Right lobe of liver (tissue), 6 donors: ENCODE measurements at places on chromosomes 2 and 18.

DNA sequence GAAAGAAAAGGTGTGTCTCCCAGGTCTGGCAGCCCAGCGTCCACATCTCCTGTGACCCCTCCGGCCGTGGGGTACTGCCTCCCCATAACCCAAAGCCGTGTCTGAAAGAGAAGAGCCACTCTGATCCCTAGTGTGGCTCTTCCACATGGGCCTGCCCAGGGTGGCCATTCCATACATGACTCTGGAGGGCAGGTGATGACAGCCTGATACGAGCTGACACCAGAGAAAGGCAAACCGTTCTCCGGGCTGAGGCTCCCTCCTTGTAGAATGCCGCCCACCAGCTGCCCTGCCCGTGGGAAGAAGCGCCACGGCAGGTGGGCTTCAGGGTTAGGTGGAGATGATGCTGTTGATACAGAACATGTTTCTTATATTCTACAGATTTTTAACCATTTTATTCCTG is 451.6 kb upstream of the SALL3 start:
- no peak overlapping the region for H3K4me3 ChIP-seq
- no peaks in the 10 kb centered on the region for H3K27me3 ChIP-seq
- DNase-seq: no peak

DNA sequence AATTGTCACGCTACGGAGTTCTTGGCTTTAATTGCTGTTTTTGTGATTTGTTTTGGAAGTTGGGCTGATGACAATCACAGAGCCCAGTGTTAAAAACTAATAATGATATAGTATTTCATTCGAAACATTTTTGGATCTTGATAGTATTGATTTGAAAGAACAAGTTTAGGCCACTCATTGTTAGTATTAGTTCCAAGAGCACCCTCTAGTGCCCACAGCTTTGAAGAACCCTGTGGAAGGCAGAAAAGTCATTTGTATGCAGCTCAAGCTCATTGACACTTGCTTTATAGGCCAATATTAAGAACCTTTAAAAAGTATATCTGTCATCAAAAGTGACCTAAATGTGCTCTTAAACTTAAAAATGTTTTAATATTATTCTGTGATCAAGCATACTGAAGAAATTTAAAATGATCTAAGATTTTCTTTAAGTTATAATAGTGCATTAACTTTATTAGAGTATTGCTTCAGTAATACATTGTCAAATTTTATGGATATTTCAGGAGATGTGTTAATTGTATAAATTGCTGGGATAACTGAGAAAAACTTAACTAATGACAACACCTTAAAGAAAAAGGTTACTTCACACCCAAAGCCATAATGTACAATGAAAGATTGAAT is 191.0 kb downstream of the GRB14 start:
- H3K4me3 ChIP-seq: no peak overlapping the region
- no peaks in the 10 kb centered on the region for H3K27me3 ChIP-seq
- no peak for DNase-seq

GRCh38 chr2:97348265-97348664 is 235.3 kb downstream of the ANKRD36 start:
- no peaks in the 10 kb centered on the region for H3K27me3 ChIP-seq
- no peak overlapping the region for H3K4me3 ChIP-seq
- no peak for DNase-seq
- no peaks in the 10 kb centered on the region for H3K4me1 ChIP-seq
- H3K27ac ChIP-seq: no peak overlapping the region

DNA sequence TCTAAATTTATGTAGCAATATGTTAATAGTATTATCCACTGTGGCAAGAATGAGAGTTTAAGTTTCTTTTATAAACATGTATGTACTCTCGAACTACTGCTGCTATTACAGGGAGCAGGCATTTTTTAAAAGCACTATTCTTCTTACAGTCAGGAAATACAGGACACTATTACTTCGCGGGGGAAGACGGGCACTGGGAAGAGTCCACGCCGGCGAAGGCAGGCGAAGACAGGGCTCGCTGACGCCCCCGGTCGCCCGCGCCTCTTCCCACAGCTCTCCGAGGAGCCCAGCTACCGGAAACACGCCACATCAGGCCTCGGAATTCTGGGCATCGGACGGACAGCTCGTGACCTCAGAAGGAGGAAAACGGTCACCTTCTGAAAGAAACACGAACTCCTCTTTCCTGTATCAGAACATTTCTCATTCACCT is 90.2 kb downstream of the FAM161A start:
- H3K36me3 ChIP-seq: no peaks in the 10 kb centered on the region
- peak overlapping the region; percentile 99 for H3K27ac ChIP-seq
- H3K4me3 ChIP-seq: peak overlapping the region; percentile 64
- H3K27me3 ChIP-seq: no peaks in the 10 kb centered on the region

- H3K27me3 ChIP-seq: no peaks in the 10 kb centered on the region
- no peak overlapping the region for H3K27ac ChIP-seq
- H3K36me3 ChIP-seq: no peaks in the 10 kb centered on the region
- no peak overlapping the region for H3K4me3 ChIP-seq
These were observed 345.5 kb downstream of the RNF144A start for GRCh38 chr2:7262727-7263126.

DNA sequence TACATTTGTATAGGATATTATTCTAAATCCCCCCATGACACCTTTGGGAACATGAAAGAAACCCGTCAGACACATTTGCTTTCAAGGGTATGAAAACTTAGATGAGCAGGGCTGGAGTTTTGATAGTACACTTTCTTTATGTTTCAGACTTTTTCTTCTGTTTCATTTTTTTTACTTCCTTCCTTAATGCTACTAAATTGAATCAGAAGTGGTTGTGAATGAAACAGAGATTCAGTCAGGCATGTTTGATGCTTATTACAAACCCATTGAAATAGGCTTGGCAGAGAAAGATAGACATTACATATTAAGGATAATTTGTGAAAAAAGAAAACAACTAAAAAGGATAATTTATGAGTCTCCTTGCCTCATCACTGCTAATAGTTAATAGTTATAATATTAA is 26.8 kb downstream of the SLC30A6 start:
- no peaks in the 10 kb centered on the region for H3K27me3 ChIP-seq
- no peak overlapping the region for H3K4me3 ChIP-seq
- no peak overlapping the region for H3K27ac ChIP-seq
- no peaks in the 10 kb centered on the region for H3K4me1 ChIP-seq
- no peak for DNase-seq

- H3K27ac ChIP-seq: no peak overlapping the region
- no peak for DNase-seq
- H3K27me3 ChIP-seq: no peaks in the 10 kb centered on the region
- H3K4me1 ChIP-seq: no peaks in the 10 kb centered on the region
These were observed 11.2 kb upstream of the DAW1 start for GRCh38 chr2:227860221-227860641.
